ENCODE measurements at places on chromosomes 4 and X. TPM values are rescaled to one million over a fixed set of nuclear protein-coding genes. Genes with fewer than 3 reads are reported as not detected.
A peak's percentile ranks its signal among the peaks of the same experiment; 100 is the strongest.

- H3K4me1 ChIP-seq = peaks cover 11% of the 10 kb centered on the region
- H3K36me3 ChIP-seq = no peaks in the 10 kb centered on the region
- DNase-seq = peak; percentile 42
- H3K27ac ChIP-seq = peak overlapping the region; percentile 57
- no peaks in the 10 kb centered on the region for H3K27me3 ChIP-seq
Observed at GRCh38 chr4:96016634-96017299, 176.9 kb downstream of the PDHA2 start.

GRCh38 chr4:131430302-131430701 lies 1718.8 kb upstream of the PCDH10 start:
- no peak overlapping the region for H3K4me3 ChIP-seq
- DNase-seq = peak; percentile 4
- no peaks in the 10 kb centered on the region for H3K27me3 ChIP-seq
- no peaks in the 10 kb centered on the region for H3K4me1 ChIP-seq

DNA sequence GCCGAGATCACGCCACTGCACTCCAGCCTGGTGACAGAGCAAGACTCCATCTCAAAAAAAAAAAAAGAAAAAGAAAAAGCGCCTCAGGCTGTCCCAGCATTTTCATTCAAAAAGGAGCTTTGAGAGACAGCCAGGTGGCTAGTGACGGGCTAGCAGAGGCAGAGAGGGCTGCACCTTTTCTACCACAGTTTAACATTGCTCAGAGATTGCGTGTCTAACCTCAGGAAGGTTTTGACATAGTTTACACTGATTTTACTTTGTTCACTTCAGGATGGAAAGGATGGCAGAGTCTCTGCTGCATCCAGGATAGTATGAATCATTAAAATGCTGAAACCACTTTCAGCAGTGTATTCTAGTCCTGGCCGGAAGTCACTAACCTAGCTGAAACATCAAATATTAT lies 28.1 kb downstream of the ZFP42 start:
- H3K4me1 ChIP-seq = peaks cover 18% of the 10 kb centered on the region
- H3K4me3 ChIP-seq = peak overlapping the region; percentile 4
- no peaks in the 10 kb centered on the region for H3K36me3 ChIP-seq
- no peaks in the 10 kb centered on the region for H3K27me3 ChIP-seq
- peak overlapping the region; percentile 78 for H3K27ac ChIP-seq
- peak; percentile 89 for DNase-seq

- H3K4me1 ChIP-seq = no peaks in the 10 kb centered on the region
- no peak overlapping the region for H3K27ac ChIP-seq
- peak; percentile 35 for DNase-seq
- H3K36me3 ChIP-seq = no peaks in the 10 kb centered on the region
- H3K4me3 ChIP-seq = no peak overlapping the region
- peaks cover 37% of the 10 kb centered on the region for H3K27me3 ChIP-seq
Observed at GRCh38 chrX:21487832-21488231, 113.6 kb downstream of the CNKSR2 start.

- H3K27ac ChIP-seq = no peak overlapping the region
- peaks cover 6% of the 10 kb centered on the region for H3K4me1 ChIP-seq
- peaks cover 75% of the 10 kb centered on the region for H3K27me3 ChIP-seq
- no peaks in the 10 kb centered on the region for H3K36me3 ChIP-seq
Observed at GRCh38 chrX:72393836-72394517, 88.3 kb upstream of the CITED1 start.

- no peaks in the 10 kb centered on the region for H3K27me3 ChIP-seq
- H3K4me1 ChIP-seq = peaks cover 20% of the 10 kb centered on the region
- DNase-seq = no peak
Observed at GRCh38 chr4:138039010-138039409, 203.1 kb downstream of the SLC7A11 start.

- no peak overlapping the region for H3K4me3 ChIP-seq
- H3K36me3 ChIP-seq = no peaks in the 10 kb centered on the region
- no peaks in the 10 kb centered on the region for H3K27me3 ChIP-seq
Observed at GRCh38 chr4:146159384-146160058, 16.0 kb upstream of the LSM6 start.

DNA sequence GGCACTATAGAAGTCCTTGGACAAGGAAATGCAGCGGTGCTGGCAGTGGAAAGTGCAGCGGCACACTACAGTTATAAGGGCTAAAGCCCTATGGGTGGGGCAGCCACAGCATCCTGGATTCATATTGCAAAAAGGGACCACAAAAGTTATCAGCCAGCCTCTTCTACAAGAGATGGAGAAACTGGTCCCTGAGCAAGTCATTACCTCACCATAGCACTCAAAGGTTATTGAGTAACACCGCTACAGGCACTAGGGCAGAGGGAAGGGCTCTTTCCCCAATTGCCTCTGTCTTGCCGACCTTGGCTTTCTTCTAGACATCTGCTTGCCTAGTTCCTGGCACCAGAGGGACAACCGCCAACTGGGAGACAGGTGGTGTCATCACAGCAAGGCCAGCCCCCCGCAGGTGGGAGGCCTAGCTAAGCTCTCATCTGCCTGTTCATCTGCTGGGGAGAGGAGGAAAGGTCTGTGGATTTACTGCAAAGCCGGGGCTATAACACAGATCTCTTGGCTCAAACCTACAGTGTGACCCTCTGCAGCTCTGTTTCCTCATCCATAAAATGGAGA lies 600.0 kb downstream of the BCOR start:
- no peak for DNase-seq
- H3K4me3 ChIP-seq = no peak overlapping the region
- H3K36me3 ChIP-seq = no peaks in the 10 kb centered on the region
- H3K4me1 ChIP-seq = peaks cover under 1% of the 10 kb centered on the region

GRCh38 chr4:8745005-8745790 lies 126.4 kb downstream of the HMX1 start:
- H3K27me3 ChIP-seq = peaks cover 11% of the 10 kb centered on the region
- no peaks in the 10 kb centered on the region for H3K4me1 ChIP-seq
- no peaks in the 10 kb centered on the region for H3K36me3 ChIP-seq
- H3K4me3 ChIP-seq = no peak overlapping the region
- H3K27ac ChIP-seq = no peak overlapping the region

The SLBP gene
- total RNA-seq = 43.5 TPM

Measured in MCF 10A (cell line).